ENCODE measurements at places on chromosomes 6 and 20. TPM values are rescaled to one million over a fixed set of nuclear protein-coding genes. Genes with fewer than 3 reads are reported as not detected.

SLC2A10 gene
- polyA plus RNA-seq = 4.8 TPM

NKAPL gene
- polyA plus RNA-seq = 27.2 TPM

LPIN3 gene
- polyA plus RNA-seq = 9.9 TPM

CRISP3 gene
- not detected for polyA plus RNA-seq

RBM38 gene
- polyA plus RNA-seq = 69.6 TPM

ALDH5A1 gene
- polyA plus RNA-seq = 11.3 TPM

ENPP1 gene
- 8.3 TPM for polyA plus RNA-seq

FILIP1 gene
- 2.0 TPM for polyA plus RNA-seq

GINS1 gene
- 19.9 TPM for polyA plus RNA-seq

KIF13A gene
- 20.8 TPM for polyA plus RNA-seq

BCAS4 gene
- polyA plus RNA-seq = 5.8 TPM

GID8 gene
- 27.3 TPM for polyA plus RNA-seq

HDAC2 gene
- polyA plus RNA-seq = 119 TPM

SEMG1 gene
- not detected for polyA plus RNA-seq

ELMO2 gene
- polyA plus RNA-seq = 78.8 TPM

SLC22A7 gene
- not detected for polyA plus RNA-seq

All from testis (tissue), 5 donors.